Activated CD8-positive, alpha-beta memory T cell treated with anti-CD3 and anti-CD28 coated beads, Interleukin-2, amount 10 ng/mL, durations not matched to agents 7 days and 5 days (primary cell): ENCODE measurements at places on chromosomes 11 and 22. TPM values are rescaled to one million over a fixed set of nuclear protein-coding genes. Genes with fewer than 3 reads are reported as not detected.

Gene DTX4
- total RNA-seq, result 0.12 TPM

Gene F2
- total RNA-seq, result not detected

Gene SLC22A9
- total RNA-seq, result not detected

DNA sequence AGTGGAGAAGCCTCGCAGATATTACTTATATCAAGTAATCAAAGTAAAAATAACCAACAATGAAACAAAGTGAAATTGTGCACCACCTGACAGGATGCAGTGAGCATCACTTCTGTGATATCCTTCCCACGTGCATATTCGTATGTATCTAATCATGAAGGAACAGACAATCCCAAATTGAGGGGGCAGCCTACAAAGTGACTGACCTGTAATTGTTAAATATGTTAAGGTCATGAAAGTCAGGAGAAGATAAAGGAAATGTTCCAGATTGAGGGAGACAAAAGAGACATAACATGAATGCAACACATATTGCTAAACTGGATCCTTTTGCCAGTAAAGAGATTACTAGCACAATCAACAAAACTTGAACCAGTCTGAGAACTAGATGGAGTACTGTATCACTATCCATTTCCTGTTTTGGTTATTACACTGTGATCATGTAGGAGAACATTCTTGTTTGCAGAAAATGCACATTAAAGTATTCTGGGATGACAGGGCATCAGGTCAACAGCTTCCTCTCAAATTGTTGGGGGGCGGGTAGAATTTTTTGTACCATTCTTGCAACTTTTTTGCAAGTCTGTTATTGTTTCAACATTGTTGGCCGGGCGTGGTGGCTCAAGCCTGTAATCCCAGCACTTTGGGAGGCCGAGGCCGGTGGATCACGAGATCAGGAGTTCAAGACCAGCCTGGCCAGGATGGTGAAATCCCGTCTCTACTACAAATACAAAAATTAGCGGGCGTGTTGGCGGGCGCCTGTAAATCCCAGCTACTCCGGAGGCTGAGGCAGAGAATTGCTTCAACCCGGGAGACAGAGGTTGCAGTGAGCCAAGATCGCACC, 2.0 kb downstream of the SBF2 start:
- DNase-seq, result no peak

DNA sequence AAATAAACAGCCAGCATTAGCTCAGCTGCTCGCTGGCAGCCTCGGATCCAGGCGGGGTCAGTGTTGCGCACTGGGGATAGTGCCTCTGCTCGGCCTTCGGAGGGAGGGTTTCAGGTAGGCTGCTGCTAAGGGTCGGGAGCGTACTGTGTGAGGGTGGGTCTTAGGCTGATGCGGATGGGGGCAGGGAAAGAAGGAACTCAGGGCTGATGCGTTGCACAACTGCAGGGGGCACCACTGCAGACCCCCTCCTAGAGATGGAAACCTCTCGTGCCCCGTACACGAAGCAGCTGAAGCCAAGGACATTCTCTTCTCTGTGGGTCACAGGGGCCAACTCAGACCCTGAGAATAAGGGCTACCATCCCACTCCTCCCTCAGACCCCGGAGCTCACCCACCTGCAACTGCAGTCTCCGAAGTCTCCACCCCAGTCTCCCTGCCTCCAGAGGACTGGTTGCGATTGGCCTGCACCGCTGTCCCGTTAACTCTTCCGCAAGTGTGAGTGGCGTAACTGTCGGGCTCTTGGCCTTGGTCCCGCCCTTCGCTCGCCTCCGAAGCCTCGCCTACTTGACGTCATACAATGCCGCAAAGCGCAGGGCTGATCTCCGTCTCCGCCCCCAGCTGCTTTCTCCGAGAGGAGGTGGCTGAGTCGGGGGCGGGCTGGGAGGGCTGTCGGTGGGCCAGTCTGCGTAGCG, at the start of gene KBTBD3:
Gene KBTBD3, minus strand, starts transcription at position 429 of the 690 bp plus-strand sequence. CDS start 18,250 bp downstream, outside the sequence.
- DNase-seq, result peak; percentile 99

DNA sequence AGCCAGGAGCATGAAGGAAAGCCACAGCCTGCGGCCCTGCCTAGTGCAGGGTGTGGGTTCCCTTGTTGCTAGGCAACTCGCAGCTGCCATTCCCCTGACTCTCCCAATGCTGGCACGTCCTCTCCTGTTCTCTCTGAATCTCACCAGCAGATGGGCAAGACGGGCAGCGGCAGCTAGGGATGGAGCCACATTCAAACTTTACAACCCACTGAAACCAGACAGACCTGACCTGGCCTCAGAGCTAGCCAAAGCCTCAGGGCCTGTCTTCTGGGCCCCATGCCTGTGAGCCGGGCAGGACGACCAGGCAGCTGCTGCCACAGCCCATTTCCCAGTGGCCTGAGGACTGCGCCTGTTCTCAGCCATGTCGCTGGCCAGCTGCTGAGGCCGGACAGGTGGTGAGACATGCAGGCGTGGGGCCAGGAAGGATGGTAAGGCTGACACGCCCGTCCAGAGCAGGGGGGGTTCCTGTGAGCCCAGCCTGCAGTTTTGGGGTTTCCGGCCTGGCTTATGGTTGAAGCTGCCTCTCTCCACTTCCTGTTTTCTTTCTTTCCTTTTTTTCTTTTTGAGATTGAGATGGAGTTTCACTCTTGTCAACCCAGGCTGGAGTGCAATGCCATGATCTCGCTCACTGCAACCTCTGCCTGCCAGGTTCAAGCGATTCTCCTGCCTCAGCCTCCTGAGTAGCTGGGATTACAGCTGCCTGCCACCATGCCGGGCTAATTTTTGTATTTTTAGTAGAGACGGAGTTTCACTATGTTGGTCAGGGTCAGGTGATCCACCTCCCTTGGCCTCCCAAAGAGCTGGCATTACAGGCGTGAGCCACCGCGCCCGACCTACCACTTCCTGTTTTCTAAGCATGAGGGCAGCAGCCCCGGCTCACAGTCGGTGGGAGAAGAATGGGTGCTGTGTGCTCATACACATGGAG, 4.1 kb downstream of the SUN2 start:
- peak; percentile 93 for DNase-seq

GRCh38 chr11:2569731-2570210, 125.0 kb downstream of the KCNQ1 start:
- DNase-seq, result no peak

DNA sequence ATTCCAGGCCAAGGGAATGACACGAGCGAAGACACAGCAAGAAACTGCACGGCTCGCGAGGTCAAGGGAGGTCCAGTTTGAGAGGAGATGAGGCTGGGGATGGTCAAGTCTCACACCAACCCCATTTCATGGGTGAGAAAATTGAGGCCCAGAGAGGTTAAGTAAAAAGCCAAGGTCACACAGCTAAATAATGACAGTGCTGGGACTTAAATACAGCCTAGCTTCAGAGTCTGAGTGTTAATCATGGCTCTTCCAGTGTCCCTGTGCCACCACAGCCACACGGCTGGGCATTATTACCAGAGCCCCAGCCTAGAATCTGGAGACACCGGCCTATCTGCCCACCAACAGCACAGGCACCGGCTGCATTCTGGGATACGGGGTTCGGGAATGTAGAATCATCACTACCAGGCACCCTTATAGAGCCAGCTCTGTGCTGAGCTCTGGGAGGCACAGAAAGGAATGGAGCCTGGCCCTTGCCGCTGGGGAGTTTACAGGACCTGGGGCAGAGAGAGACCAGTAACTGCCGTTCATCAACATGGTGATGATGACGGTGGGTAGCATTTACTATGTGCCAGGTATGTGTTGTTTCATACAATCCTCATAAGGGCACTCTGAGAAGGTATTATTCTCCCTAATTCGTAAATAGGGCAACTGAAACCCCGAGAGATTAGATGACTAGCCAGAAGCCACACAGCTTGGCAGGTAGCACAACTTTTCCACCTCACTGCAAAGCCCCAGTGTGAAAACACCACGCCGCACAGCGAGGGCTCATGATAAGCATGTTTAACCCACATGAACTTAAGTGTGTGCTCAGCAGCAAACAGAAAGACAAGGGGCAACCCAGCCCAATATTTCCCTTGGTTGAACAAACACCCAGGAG, 51.8 kb downstream of the CD6 start:
- peak; percentile 78 for DNase-seq
